ENCODE measurements at places on chromosomes 16 and 17. TPM values are rescaled to one million over a fixed set of nuclear protein-coding genes. Genes with fewer than 3 reads are reported as not detected.

Gene CDRT15
- not detected for total RNA-seq

Gene OR2C1
- total RNA-seq = 0.44 TPM

Gene UBALD1
- total RNA-seq = 7.0 TPM

Gene KRT9
- total RNA-seq = not detected

Gene USP43
- total RNA-seq = 0.22 TPM

Gene ABI3
- total RNA-seq = 6.6 TPM

Gene UQCRC2
- total RNA-seq = 147 TPM

Gene DYNLRB2
- not detected for total RNA-seq

Gene CCL17
- not detected for total RNA-seq

Gene ADAD2
- not detected for total RNA-seq

Gene DPEP1
- not detected for total RNA-seq

Gene KRT16
- not detected for total RNA-seq

Gene KRTAP2-2
- total RNA-seq = not detected

Gene NLRC3
- total RNA-seq = 1.2 TPM

Gene ITFG1
- 44.8 TPM for total RNA-seq

Gene ZFHX3
- 70.4 TPM for total RNA-seq

Gene FBF1
- 6.6 TPM for total RNA-seq

Gene KRT38
- not detected for total RNA-seq

Gene MT4
- not detected for total RNA-seq

Gene RNF135
- total RNA-seq = 20.7 TPM

Gene SLC38A8
- total RNA-seq = not detected

Gene CYGB
- total RNA-seq = 43.0 TPM

Gene PSME3IP1
- 64.5 TPM for total RNA-seq

Gene SPAG9
- 150 TPM for total RNA-seq

Gene ICAM2
- total RNA-seq = 92.1 TPM

Gene TNK1
- 1.1 TPM for total RNA-seq

Gene MT1G
- total RNA-seq = 15.8 TPM

Gene MYO15A
- total RNA-seq = 0.82 TPM

Gene SOX15
- total RNA-seq = not detected

Gene PDILT
- not detected for total RNA-seq

Gene TBX2
- total RNA-seq = 16.2 TPM

Gene TBX4
- not detected for total RNA-seq

Gene KCTD13
- total RNA-seq = 22.4 TPM

Gene SLX4
- 3.2 TPM for total RNA-seq

Gene MYOCD
- total RNA-seq = 1.1 TPM

Gene KRT14
- total RNA-seq = 2.0 TPM

Gene COTL1
- total RNA-seq = 114 TPM

Gene LRRC37A
- 0.88 TPM for total RNA-seq

Gene SRL
- 0.16 TPM for total RNA-seq

Gene MRPL38
- total RNA-seq = 28.4 TPM

Gene GCGR
- not detected for total RNA-seq

Gene SEPTIN1
- total RNA-seq = 4.4 TPM

Gene GJD3
- total RNA-seq = not detected

Gene KRT39
- total RNA-seq = not detected

Gene HAS3
- total RNA-seq = 1.6 TPM

Gene TMEM88
- 1.0 TPM for total RNA-seq

Gene MMP28
- total RNA-seq = 39.6 TPM

Gene CLEC3A
- not detected for total RNA-seq

Gene TNP2
- total RNA-seq = not detected

All from subcutaneous adipose tissue (tissue), 4 donors.